Progenitor cell of endocrine pancreas (in vitro differentiated cells): ENCODE measurements at places on chromosomes 11 and 22.

- DNase-seq: no peak
These were observed 66.9 kb downstream of the RBFOX2 start for GRCh38 chr22:35961480-35962295.

- no peak for DNase-seq
These were observed 59.0 kb downstream of the THAP12 start for GRCh38 chr11:76321820-76322524.

- DNase-seq: no peak
These were observed 29.3 kb upstream of the CBX7 start for GRCh38 chr22:39181778-39182177.

- no peak for DNase-seq
These were observed 110.3 kb downstream of the LRRC32 start for GRCh38 chr11:76560219-76560618.
